ENCODE measurements at places on chromosomes 16 and 17.

DNA sequence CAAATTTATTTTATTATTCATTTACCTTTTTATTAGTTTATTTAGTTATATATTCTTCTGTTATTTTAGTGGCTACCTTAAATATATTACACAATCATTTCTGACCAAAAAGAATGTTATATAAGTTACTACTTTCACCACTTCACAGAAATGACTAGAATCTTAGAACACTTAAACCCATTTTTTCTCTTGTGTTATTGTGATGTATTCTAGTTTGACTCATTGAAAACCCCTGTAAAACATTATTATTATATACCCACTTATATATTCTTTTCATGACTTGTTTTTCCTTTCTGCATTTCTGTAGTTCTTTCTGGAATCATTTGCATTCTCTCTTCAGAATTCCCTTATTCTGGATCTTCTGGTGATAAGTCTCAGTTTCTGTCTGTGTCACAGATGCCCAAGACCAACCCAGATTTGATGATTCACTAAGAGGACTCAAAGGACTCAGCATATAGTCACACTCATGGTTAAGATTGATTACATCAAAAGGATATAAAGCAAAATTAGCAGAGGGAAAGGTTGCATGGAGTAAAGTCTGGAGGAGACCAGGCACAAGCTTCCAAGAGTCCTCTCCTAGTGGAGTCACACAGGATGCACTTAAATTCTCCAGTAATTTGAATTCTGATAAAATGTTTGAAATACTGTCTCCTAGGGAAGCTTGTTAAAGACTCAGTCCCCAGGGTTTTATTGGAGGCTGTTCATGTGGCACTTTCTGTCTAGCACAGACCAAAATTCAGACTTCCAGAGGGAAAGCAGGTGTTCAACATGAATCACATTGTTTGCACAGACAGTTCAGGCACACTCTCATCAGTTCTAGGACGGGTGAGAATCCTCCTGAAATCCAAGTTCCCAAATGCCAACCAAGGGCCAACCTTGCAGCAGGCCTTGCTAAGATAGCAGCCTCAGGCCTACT lies 7.7 kb downstream of the GINS3 start:
- DNase-seq, result no peak

GRCh38 chr17:78258323-78259191 lies 27.1 kb downstream of the TMEM235 start:
- DNase-seq, result no peak

DNA sequence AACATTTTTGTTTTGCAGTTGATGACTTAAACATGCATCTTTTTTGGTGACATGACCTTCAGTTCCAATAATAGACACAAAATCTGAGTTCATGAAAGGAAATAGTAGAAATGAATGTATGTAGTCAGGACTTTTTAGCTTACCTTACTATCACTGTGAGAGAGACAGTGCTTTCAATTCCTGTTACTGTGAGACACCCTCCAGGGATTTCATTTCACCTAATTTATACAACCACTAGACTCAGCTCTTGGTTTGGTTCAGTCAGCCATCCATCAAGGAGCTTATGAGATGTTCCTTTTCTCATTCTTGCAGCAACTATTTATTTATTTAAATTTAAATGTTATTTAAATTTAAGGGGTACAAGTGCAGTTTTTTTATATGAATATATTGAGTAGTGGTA lies 77.9 kb downstream of the MAP2K4 start:
- no peak for DNase-seq

GRCh38 chr17:51912939-51913338 lies 245.6 kb downstream of the CA10 start:
- DNase-seq, result no peak

GRCh38 chr16:2086812-2087747 lies 39.3 kb downstream of the TSC2 start:
- no peak for DNase-seq

- peak; percentile 66 for DNase-seq
Observed at GRCh38 chr17:41792845-41793783, 6.6 kb upstream of the JUP start.

DNA sequence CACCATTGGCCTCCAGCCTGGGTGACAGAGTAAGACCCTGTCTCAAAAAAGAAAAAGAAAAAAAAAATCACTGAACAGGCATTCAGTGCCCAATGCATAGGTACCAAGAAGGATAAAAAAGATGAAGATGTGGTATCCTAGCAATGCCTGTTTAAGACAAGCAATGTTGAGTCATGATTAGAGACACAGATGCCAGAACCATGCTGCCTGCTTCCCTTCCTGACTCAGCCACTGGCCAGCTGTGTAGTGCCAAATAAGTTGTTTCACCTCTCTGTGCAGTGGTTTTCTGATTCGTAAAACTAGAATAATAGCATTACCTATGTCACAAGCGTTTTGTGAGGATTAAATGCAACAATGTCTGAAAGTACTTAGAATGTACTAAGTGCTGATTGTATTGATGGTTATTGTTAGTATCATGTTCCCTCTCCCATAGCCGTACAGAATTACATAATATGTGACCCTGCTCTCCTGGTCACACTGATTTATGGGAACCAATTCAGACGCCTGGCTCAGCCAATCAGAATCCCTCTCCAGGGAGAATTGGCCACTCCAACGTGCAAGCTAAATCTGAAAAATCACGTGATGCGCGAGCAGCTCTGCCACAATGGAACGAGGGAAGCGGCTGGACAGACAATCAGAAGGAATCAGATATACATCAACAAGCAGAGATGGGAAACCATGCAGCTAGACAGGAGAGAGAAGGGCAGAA lies 241.9 kb downstream of the SLC39A11 start:
- DNase-seq, result no peak

DNA sequence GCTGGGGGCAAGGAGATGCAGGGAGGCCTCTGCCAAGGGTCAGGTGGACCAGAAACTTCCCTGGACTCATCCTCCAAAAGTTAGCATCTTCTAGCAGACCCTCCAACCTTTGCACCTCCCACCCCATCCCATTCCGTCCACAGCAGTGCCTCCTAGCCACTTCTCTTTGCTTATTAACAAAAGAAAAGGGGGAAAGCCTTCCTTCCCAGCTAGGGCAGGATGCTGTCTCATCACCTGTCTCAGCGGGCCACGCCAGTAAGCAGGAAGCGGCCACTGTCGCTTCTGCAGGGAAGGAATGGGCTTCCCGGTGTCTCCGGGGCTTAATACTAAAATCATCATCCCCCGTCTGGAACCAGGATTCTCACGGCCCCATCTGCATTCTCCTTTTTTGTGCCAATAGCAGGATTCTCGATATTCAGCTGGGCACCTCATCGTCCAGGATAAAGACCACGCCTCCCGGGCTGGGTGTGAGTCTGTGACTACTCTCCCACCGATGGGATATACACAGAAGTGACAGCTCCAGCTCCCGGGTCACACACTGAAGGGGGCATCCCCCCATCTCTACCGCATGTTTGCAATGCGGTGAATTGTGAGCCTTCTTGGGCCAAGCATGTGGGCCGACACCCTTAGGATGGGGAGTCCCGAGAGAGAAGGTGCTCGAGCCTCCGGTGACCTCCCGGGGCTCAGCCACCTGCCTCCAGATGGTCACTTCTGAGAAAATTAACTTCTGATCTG lies 15.5 kb upstream of the RBFOX3 start:
- DNase-seq, result no peak

GRCh38 chr17:75774991-75775668 lies 9.5 kb upstream of the UNK start:
- DNase-seq, result peak; percentile 18

- DNase-seq, result no peak
Observed at GRCh38 chr17:81422776-81423697, 27.8 kb downstream of the BAHCC1 start.

- DNase-seq, result no peak
Observed at GRCh38 chr16:7912132-7912531, 579.5 kb downstream of the RBFOX1 start.

- DNase-seq, result peak; percentile 71
Observed at GRCh38 chr17:77247048-77247541, 106.3 kb downstream of the SEC14L1 start.

- DNase-seq, result no peak
Observed at GRCh38 chr16:28875134-28876018, 2.9 kb upstream of the ATP2A1 start.

All from left colon (tissue), 2 donors.